Chondrocyte (in vitro differentiated cells): ENCODE measurements at places on chromosomes 7 and 10. TPM values are rescaled to one million over a fixed set of nuclear protein-coding genes. Genes with fewer than 3 reads are reported as not detected.

The CPEB3 gene
- total RNA-seq, result 1.1 to 1.7 TPM (median 1.2 TPM) in 3 replicates

The CLEC2L gene
- total RNA-seq, result not detected in 3 replicates

The ZPBP gene
- not detected in 3 replicates for total RNA-seq

The ANKRD30A gene
- total RNA-seq, result not detected in 3 replicates

The GPR85 gene
- 0.40 to 0.90 TPM (median 0.63 TPM) in 3 replicates for total RNA-seq

The LAMB1 gene
- 405 to 481 TPM (median 466 TPM) in 3 replicates for total RNA-seq

The LBX1 gene
- not detected in 3 replicates for total RNA-seq

The NXPH1 gene
- not detected in 3 replicates for total RNA-seq

- H3K27ac ChIP-seq, result no peak overlapping the region
- H3K36me3 ChIP-seq, result no peaks in the 10 kb centered on the region
- no peaks in the 10 kb centered on the region for H3K4me1 ChIP-seq
- no peak for DNase-seq
- no peak overlapping the region for H3K4me3 ChIP-seq
- peaks cover 13% of the 10 kb centered on the region for H3K27me3 ChIP-seq
Measured at GRCh38 chr7:4806983-4807597, 31.7 kb downstream of the AP5Z1 start.

GRCh38 chr10:62426600-62426999 is 52.4 kb downstream of the ZNF365 start:
- DNase-seq, result no peak
- no peak overlapping the region for H3K4me3 ChIP-seq
- no peaks in the 10 kb centered on the region for H3K27me3 ChIP-seq

- no peak overlapping the region for H3K27ac ChIP-seq
- no peak overlapping the region for H3K4me3 ChIP-seq
- peak; percentile 65 for DNase-seq
Measured at GRCh38 chr7:151405588-151405987, 4.2 kb downstream of the WDR86 start.

GRCh38 chr7:28908775-28909174 is 49.4 kb downstream of the TRIL start:
- no peaks in the 10 kb centered on the region for H3K27me3 ChIP-seq
- DNase-seq, result no peak
- H3K4me1 ChIP-seq, result peaks cover 8% of the 10 kb centered on the region
- no peaks in the 10 kb centered on the region for H3K36me3 ChIP-seq
- H3K27ac ChIP-seq, result no peak overlapping the region

DNA sequence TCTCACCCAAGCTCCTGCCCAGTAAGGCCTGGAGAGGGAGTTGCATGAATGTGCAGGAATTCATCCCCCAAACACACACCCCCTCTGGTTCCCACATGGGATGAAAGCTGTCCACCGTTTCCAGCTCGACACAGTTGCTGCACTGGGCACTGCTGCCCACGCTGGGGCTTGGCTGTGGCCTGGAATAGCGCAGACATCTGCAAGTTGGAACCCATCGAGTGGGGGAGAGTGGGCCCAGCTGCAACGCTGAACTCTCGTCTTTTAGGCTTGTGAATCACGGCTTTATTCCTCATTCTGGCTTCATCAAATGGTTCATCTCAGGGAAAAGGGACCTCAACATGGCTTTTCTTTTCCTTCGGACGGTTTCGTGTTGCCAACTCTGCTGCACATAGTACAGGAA is 264.7 kb downstream of the DNAJB6 start:
- H3K4me1 ChIP-seq, result no peaks in the 10 kb centered on the region
- H3K4me3 ChIP-seq, result no peak overlapping the region
- H3K27ac ChIP-seq, result no peak overlapping the region
- no peaks in the 10 kb centered on the region for H3K36me3 ChIP-seq
- DNase-seq, result peak; percentile 67
- H3K27me3 ChIP-seq, result peaks cover 4% of the 10 kb centered on the region

DNA sequence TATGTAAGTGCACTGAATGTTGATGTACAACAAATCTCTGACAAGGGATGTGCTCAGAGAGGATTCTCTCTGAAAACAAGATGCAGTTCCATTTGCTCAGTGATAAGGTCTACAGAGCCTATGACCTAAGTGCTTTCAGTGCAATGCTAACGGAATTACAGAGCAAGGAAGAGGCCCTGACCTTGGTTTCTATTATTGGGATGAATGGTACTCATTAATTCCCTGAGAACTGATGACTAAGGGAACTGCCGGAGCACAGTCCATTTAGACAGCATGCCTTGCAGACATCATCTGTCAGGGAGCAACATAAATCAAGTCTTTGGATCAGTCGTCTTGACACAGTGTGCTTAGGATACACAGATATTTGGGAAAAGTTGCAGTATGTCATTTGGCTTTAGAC is 340.8 kb downstream of the PHTF2 start:
- no peaks in the 10 kb centered on the region for H3K27me3 ChIP-seq
- no peak for DNase-seq
- no peak overlapping the region for H3K4me3 ChIP-seq
- no peak overlapping the region for H3K27ac ChIP-seq
- peaks cover 12% of the 10 kb centered on the region for H3K4me1 ChIP-seq

DNA sequence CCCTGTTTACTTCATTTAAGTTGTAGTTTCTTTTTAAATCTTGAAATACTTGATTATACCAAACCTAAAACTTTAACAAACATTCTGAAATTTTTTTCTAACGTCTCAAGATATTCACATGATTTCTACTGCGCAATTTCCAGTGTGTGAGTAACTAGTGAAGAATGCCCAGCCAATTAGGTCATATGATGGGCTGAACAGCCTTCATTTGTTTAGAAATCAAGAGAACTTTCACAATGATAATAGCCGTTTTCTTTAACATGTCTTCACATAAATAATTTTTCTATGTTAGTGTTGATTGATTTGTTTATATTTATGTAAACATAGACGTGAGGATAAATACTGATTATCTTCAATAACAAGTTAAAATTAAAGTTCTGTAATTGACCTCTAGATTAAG is 21.8 kb downstream of the STAM start:
- DNase-seq, result no peak
- H3K4me1 ChIP-seq, result peaks cover 55% of the 10 kb centered on the region
- no peaks in the 10 kb centered on the region for H3K27me3 ChIP-seq
- H3K4me3 ChIP-seq, result peak overlapping the region; percentile 3
- peak overlapping the region; percentile 94 for H3K27ac ChIP-seq
- peaks cover 17% of the 10 kb centered on the region for H3K36me3 ChIP-seq

DNA sequence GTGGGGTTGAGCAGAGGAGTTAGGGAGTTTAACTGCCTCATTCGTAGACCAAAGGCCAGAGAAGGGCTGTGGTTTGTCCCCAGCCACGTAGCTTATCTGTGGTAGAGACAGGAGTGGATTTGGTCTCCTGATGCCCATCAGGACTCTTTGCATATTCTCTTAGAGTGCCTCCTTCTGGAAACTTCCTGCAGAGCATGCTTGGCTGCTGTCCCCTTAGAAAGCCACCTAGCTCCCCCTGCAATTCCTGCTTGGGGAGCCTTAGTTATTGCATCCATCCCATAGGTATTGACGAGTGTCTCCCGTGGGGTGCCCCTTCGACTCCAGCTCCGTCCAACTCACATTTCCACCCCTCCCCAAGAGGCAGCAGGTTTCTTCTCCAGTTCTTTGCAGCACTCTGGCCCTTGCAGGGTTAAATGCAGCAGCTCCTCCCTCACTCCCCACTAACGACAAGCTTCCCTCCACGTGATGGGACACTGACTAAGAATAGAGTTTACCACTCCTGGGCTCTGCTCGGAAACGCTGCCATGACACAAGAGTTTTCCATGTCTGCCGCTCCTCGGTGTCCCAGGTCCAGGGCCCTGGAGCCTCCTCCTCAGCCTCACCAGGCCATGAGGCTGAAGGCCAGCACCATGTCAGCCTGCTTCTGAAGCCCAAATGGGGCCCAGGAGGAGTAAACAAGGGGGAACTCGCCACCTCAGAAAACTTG is 147.8 kb upstream of the UNC5B start:
- H3K4me1 ChIP-seq, result no peaks in the 10 kb centered on the region
- H3K36me3 ChIP-seq, result no peaks in the 10 kb centered on the region
- H3K4me3 ChIP-seq, result no peak overlapping the region
- H3K27me3 ChIP-seq, result peaks cover 16% of the 10 kb centered on the region
- no peak for DNase-seq
- H3K27ac ChIP-seq, result no peak overlapping the region

DNA sequence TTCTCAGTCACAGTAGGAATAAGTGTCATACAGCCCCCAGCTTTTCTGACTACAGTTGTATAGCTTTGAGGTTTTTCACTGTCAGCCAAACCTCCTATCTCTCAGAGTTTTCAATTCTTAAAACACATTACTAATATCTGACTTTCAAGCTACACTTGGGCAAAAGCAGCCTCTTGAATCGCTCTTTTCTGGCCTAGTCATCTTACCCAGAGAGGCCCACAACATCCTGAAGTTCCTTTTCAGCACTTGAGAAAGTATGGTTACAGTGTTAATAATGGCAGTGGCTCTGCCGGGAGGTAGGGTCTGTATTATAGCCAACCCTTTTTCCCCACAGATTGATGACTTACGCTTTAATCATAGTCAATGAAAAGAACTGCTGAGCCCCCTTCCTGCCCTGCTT is 181.0 kb downstream of the LRRC4 start:
- H3K36me3 ChIP-seq, result peaks cover 8% of the 10 kb centered on the region
- H3K4me1 ChIP-seq, result peaks cover 30% of the 10 kb centered on the region
- no peak overlapping the region for H3K27ac ChIP-seq
- no peaks in the 10 kb centered on the region for H3K27me3 ChIP-seq

DNA sequence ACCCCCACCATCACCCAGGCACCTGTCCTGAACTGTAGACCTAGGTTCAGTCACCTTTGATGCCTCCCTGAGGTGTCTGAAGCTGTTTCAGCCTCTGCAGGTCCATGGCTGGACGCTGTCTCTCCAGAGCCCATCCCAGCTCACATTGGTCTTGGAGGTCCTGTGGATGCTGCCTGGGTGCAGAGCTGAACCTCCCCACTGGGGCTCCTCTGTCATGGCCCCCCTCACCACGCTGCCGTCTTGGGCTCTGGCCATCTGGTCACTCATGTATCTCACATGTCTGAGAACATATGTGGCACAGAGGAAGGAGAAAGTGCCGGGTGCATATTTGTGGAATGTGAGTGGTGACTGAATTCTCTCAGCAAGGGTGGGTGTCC is 108.9 kb downstream of the NKX6-2 start:
- no peak for DNase-seq
- no peak overlapping the region for H3K4me3 ChIP-seq
- no peak overlapping the region for H3K27ac ChIP-seq

DNA sequence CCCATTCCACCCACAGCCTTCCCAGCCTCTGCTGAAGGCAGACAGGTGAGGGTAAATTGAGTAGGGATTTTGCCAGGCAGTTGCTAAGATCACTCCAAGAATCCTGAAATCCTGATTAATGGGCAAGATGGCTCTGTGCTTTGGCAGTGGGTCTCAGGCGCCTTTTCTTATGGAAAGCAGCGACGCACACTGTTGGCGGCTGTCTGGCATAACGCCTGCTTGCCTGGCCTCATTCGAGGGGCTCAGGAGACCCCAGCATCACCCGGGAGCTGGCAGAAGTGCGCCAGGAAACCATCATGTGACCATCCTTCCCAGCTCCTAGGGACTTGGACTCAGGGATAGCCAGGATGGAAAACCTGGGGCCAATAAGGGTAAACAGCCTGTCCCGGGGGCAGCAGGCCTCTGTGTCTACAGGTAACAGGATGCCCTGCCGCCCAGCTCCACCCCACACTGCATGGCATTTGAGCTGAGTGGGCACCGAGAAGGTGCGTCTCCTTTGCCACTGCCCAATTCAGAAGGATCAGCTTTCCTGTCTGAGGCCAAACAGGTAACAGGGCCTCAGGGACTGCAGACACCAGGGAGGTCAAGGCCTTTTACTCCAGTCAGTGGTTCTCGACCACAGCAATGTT is 98.6 kb downstream of the FAM53B start:
- H3K27ac ChIP-seq, result no peak overlapping the region
- H3K4me3 ChIP-seq, result no peak overlapping the region
- H3K36me3 ChIP-seq, result no peaks in the 10 kb centered on the region
- DNase-seq, result no peak
- peaks cover 38% of the 10 kb centered on the region for H3K4me1 ChIP-seq

- no peak overlapping the region for H3K4me3 ChIP-seq
- H3K4me1 ChIP-seq, result no peaks in the 10 kb centered on the region
- DNase-seq, result no peak
- H3K27ac ChIP-seq, result no peak overlapping the region
- H3K36me3 ChIP-seq, result peaks cover 2% of the 10 kb centered on the region
Measured at GRCh38 chr7:113179313-113179712, 61.0 kb upstream of the SMIM30 start.

- no peak for DNase-seq
- H3K36me3 ChIP-seq, result no peaks in the 10 kb centered on the region
- no peaks in the 10 kb centered on the region for H3K27me3 ChIP-seq
- peaks cover 3% of the 10 kb centered on the region for H3K4me1 ChIP-seq
- H3K27ac ChIP-seq, result no peak overlapping the region
Measured at GRCh38 chr7:124084024-124084423, 51.2 kb upstream of the TMEM229A start.

- H3K4me1 ChIP-seq, result peaks cover 12% of the 10 kb centered on the region
- no peak overlapping the region for H3K4me3 ChIP-seq
- DNase-seq, result no peak
- H3K27me3 ChIP-seq, result peaks cover 12% of the 10 kb centered on the region
- H3K36me3 ChIP-seq, result no peaks in the 10 kb centered on the region
Measured at GRCh38 chr10:89129911-89130310, 77.2 kb downstream of the CH25H start.

GRCh38 chr7:123271856-123272255 is 72.1 kb upstream of the SLC13A1 start:
- DNase-seq, result no peak
- H3K27ac ChIP-seq, result no peak overlapping the region
- H3K4me1 ChIP-seq, result no peaks in the 10 kb centered on the region
- H3K4me3 ChIP-seq, result no peak overlapping the region
- no peaks in the 10 kb centered on the region for H3K36me3 ChIP-seq

DNA sequence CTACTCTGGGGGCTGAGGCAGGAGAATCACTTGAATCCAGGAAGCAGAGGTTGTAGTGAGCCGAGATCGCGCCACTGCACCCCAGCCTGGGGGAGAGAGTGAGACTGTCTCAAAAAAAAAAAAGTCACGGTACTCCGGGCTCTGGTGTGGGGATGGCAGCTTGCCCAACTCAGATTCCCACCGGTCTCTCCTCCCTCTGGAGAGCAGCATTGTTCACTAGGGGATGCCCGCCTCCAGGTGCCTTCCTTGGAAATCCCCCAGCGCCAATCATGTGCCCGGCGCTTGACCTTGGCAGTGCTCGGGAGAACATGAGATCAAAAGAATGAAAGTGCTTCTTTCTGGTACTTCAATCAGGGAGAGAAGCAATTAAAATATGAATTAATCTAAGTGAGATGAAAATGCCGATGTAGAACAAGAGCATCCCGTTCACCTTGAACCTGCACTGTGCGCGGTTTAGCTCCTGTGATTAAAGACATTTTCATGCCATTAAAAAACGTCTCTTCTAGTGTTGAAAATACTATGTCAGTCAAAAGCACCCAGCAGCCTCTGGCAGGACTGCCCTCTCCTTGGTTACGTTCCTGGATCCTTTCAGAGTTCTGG is 1127.3 kb upstream of the AUTS2 start:
- H3K4me3 ChIP-seq, result no peak overlapping the region
- H3K27ac ChIP-seq, result no peak overlapping the region
- no peaks in the 10 kb centered on the region for H3K36me3 ChIP-seq
- DNase-seq, result no peak
- H3K27me3 ChIP-seq, result peaks cover 23% of the 10 kb centered on the region
